T-helper 17 cell (primary cell): ENCODE measurements at places on chromosomes 1 and 21.
A peak's percentile ranks its signal among the peaks of the same experiment; 100 is the strongest.

- peaks cover 11% of the 10 kb centered on the region for H3K4me1 ChIP-seq
- H3K27me3 ChIP-seq = peaks cover 15% of the 10 kb centered on the region
- H3K36me3 ChIP-seq = no peaks in the 10 kb centered on the region
Observed at GRCh38 chr21:39377444-39378050, 28.7 kb upstream of the HMGN1 start.

- H3K27ac ChIP-seq = no peak overlapping the region
- H3K4me3 ChIP-seq = no peak overlapping the region
- no peak for DNase-seq
- H3K4me1 ChIP-seq = no peaks in the 10 kb centered on the region
- peaks cover 4% of the 10 kb centered on the region for H3K27me3 ChIP-seq
Observed at GRCh38 chr21:15363921-15364320, 299.1 kb upstream of the NRIP1 start.

- no peaks in the 10 kb centered on the region for H3K4me1 ChIP-seq
- H3K27me3 ChIP-seq = peaks cover 70% of the 10 kb centered on the region
- peaks cover 3% of the 10 kb centered on the region for H3K36me3 ChIP-seq
- no peak overlapping the region for H3K27ac ChIP-seq
- peak; percentile 4 for DNase-seq
Observed at GRCh38 chr21:45011911-45012661, 62.3 kb upstream of the ADARB1 start.

DNA sequence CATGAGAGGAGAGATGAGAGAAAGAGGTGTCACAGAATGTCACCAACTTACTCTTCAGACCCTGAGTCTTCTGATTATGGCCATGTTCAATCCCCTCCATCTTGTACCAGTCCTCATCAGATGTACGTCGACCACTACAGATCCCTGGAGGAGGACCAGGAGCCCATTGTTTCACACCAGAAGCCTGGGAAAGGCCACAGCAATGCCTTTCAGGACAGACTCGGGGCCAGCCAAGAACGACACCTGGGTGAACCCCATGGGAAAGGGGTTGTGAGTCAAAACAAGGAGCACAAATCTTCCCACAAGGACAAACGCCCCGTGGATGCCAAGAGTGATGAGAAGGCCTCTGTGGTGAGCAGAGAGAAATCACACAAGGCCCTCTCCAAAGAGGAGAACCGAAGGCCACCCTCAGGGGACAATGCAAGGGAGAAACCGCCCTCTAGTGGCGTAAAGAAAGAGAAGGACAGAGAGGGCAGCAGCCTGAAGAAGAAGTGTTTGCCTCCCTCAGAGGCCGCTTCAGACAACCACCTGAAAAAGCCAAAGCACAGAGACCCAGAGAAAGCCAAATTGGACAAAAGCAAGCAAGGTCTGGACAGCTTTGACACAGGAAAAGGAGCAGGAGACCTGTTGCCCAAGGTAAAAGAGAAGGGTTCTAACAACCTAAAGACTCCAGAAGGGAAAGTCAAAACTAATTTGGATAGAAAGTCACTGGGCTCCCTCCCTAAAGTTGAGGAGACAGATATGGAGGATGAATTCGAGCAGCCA, 8.0 kb downstream of the ELOA start:
- peaks cover 6% of the 10 kb centered on the region for H3K36me3 ChIP-seq
- no peak overlapping the region for H3K4me3 ChIP-seq
- H3K27ac ChIP-seq = peak overlapping the region; percentile 49
- H3K4me1 ChIP-seq = peaks cover 29% of the 10 kb centered on the region
- H3K27me3 ChIP-seq = no peaks in the 10 kb centered on the region

DNA sequence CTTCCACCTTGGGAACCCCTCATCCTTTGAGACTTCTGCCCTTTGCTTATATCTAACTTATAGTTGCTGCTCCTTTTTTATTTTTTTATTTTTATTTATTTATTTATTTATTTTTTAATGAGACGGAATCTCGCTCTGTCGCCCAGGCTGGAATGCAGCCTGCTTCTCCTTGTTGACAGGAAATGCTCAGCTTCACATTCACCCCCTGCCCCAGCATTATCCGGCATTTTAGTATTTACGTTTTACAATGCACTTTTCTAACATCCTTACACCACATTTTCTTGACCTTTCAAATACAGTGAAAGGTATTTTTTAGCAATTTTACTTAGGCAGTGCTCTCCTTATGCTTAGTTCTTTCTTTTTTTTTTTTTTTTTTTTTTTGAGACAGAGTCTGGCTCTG, 14.9 kb downstream of the CXADR start:
- no peak overlapping the region for H3K27ac ChIP-seq
- peaks cover 5% of the 10 kb centered on the region for H3K27me3 ChIP-seq
- no peaks in the 10 kb centered on the region for H3K36me3 ChIP-seq
- H3K4me1 ChIP-seq = peaks cover 7% of the 10 kb centered on the region
